ENCODE measurements at places on chromosomes 3 and 15. TPM values are rescaled to one million over a fixed set of nuclear protein-coding genes. Genes with fewer than 3 reads are reported as not detected.

DNA sequence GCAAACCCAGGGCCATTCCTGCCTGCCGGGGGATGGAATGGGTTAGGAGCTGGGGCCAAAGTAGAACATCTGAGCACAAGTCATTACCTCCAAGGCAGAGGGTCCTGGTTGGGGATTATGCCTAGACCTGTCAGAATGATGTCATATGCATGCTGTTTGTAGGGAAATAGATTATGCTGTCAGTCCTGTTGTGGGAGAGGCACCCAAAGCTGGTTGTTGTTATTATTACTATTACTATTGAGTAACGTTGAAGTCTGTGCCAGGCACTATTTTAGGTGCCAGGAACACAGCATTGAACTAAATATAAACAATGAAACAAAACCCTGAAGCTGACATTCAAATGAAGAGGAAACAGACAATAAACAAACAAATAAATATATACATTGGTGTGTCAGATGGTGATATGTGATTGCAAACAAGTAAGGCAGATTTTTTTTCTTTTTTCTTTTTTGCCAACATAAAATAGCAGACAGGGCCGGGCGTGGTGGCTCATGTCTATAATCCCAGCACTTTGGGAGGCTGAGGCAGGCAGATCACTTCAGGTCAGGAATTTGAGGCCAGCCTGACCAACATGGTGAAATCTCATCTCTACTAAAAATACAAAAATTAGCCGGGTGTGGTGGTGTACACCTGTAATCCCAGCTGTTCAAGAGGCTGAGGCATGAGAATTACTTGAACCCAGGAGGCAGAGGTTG is 2.0 kb downstream of the P4HTM start:
- H3K4me1 ChIP-seq: peaks cover 44% of the 10 kb centered on the region
- H3K27ac ChIP-seq: peak overlapping the region; percentile 47
- DNase-seq: no peak
- H3K36me3 ChIP-seq: peaks cover 11% of the 10 kb centered on the region
- H3K4me3 ChIP-seq: peak overlapping the region; percentile 94
- peaks cover 5% of the 10 kb centered on the region for H3K27me3 ChIP-seq

DNA sequence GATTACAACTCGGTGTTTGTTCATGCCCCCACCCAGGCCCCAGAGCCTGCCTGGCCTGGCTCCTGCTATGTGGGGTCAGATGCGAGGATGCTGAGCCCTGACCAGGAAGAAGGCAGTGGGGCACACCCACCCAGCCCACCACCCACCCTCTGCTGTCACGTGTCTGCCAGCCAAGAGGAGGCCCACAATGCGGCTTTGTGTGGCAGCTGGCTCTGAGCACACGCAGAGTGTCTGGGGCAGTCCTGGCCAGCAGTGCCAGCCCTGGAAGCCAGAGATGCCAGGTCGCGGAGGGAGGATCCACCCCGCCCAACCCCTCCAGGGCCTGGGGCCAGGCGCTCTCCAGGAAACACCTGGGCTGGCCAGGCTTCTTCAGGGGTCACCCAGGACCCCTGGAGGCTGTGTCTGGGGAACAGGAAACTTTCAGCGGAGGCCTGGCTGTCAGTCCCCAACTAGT is 26.4 kb upstream of the KLF13 start:
- peaks cover 33% of the 10 kb centered on the region for H3K27me3 ChIP-seq
- H3K36me3 ChIP-seq: no peaks in the 10 kb centered on the region

DNA sequence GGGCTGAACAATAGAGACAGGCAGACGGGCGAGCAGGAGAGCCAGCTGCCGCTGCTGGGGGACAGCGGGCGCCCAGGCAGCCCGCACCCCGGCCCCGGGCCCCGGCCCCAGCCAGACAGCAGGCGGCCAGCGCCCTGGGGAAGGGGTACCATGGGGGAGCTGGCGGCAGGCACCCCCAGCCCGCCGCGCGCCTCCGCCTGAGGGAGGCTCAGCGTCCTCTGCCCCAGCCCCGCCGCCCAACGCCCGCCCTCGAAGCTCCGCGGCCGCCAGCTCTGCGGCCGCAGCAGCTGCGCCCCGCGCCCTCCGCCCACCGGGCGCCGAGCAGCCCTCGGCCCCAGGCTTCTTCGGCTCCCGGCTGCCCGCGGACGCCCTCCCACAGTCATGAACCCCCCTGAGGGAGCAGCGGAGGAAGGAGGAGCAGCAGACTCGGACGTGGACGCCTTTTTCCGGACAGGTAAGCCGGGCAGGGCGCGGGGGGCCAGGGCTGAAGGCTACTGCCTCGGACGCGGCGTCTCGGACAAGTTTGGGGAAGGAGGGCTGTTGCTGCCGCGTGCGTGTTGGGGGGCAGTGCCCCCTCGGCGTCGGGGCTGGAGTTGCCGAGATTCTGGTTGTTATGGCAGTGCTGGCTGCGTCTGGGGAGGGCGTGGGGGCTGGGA is 41.6 kb upstream of the ROPN1 start:
- H3K27me3 ChIP-seq: peaks cover 28% of the 10 kb centered on the region
- DNase-seq: no peak
- peaks cover 14% of the 10 kb centered on the region for H3K4me1 ChIP-seq
- no peaks in the 10 kb centered on the region for H3K36me3 ChIP-seq

VEPH1 gene
- total RNA-seq: 32.3 TPM

ADCY5 gene
- total RNA-seq: 0.18 TPM

CHCHD4 gene
- 9.6 TPM for total RNA-seq
